ENCODE measurements at places on chromosomes 5 and 9.
A peak's percentile ranks its signal among the peaks of the same experiment; 100 is the strongest.

DNA sequence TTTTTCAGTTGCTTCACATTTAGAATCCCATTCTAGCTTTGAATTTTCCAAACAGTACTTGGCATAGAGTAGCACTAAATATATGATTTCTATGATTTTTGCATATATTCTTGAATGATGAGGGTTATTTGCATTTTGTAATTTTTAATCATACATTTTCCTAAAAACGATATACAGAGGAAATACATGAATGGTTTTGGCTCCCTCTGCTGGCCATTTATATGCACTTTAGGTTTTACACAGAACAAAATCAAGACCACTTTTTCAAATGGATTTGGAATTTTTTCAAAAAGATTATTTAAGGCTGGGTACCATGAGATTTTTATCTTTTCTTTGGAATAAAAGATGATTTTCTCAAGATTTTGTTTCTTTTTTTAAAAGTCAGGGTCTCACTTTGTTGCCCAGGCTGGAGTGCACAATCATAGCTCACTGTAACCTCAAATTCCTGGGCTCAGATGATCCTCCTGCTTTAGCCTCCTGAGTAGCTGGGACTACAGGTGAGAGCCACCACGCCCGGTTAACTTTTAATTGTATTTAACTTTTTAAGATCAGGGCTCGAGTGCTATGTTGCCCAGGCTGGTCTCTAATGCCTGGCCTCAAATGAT is 16.7 kb upstream of the COMMD10 start:
- H3K4me1 ChIP-seq: no peaks in the 10 kb centered on the region
- H3K36me3 ChIP-seq: peaks cover 5% of the 10 kb centered on the region
- H3K27me3 ChIP-seq: peaks cover 26% of the 10 kb centered on the region
- DNase-seq: peak; percentile 49

DNA sequence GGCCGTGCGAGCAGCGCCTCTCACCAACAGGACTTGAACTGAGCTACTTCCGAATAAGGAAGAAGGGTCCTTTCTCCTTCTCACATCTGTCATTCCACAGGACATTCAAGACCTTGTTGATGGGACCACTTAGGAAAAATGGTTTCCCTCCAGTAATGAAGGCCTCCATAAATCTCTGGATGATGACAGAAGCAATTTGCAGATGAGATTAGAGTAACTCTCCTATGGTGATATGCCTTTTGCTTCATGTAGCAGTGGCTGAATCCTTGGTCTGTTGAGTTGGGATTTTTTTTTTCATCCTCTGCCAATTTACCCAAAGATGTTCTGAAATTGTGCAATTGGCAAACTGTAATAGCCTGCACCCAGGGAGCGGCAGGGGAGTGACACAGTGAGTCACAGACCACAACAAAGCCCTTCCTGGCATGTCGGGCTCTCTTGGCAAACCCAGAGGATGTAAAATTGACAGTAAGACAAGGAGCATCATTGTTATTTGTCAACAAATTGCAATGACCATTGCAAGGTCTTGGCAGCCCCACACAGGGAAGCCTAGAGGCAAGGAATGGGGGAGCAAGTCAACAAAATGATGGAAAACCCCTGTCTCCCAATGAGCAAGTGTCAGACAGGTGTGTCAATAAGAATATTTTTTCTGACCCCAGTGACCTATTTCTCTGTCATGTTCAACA is 275.9 kb downstream of the ACTL7B start:
- H3K36me3 ChIP-seq: no peaks in the 10 kb centered on the region
- H3K4me1 ChIP-seq: no peaks in the 10 kb centered on the region
- DNase-seq: no peak

- H3K27me3 ChIP-seq: no peaks in the 10 kb centered on the region
- H3K4me3 ChIP-seq: peak overlapping the region; percentile 98
- peak overlapping the region; percentile 99 for H3K27ac ChIP-seq
- peaks cover 42% of the 10 kb centered on the region for H3K4me1 ChIP-seq
- H3K36me3 ChIP-seq: peaks cover 57% of the 10 kb centered on the region
Measured at GRCh38 chr5:134371834-134372340, 518 bp downstream of the UBE2B start.

GRCh38 chr9:114662081-114662989 is 4.7 kb upstream of the TEX53 start:
- peak; percentile 63 for DNase-seq
- no peaks in the 10 kb centered on the region for H3K4me1 ChIP-seq
- H3K4me3 ChIP-seq: no peak overlapping the region
- no peak overlapping the region for H3K27ac ChIP-seq
- peaks cover 25% of the 10 kb centered on the region for H3K27me3 ChIP-seq

DNA sequence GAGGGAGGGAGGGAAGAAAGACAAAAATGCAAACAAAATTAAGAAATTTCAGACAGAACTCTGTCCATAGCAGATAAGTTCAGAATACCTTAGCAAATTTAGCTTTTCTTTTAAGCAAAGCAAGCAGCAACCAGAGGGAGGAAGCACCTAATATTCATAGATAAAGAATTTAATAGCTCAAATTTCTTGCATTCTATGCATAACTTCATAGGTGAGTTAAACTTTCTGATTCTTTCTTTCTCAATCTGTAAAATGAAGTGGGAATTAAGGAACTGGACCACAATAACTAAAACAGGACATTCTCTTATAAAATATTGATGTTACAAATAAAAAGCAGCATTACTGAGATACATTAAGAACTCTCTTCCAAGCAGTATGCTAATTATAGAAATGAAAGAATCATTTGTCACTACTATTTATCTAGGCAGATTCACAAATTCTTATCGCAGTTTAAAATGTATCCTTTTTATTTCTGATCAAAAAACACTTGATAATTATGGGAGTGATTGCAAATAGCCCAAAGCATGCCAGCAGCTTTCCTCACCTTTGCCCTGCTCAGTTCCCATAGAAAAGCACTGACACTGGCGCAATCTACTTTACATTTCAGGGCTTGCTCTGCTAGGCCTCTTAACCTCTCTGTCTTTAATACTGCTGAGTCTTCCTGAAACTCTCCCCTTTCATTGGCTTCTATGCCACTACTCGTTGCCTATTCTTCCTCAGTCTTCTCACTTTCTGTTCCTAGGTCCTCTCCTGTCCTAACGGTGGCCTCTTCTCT is 341.8 kb downstream of the PIK3R1 start:
- H3K4me3 ChIP-seq: no peak overlapping the region
- H3K36me3 ChIP-seq: no peaks in the 10 kb centered on the region
- H3K27ac ChIP-seq: no peak overlapping the region
- no peak for DNase-seq
- H3K27me3 ChIP-seq: no peaks in the 10 kb centered on the region

- H3K4me1 ChIP-seq: peaks cover 28% of the 10 kb centered on the region
- no peak for DNase-seq
- H3K27me3 ChIP-seq: no peaks in the 10 kb centered on the region
- no peak overlapping the region for H3K4me3 ChIP-seq
Measured at GRCh38 chr9:93090091-93090655, 5.8 kb upstream of the CARD19 start.

- H3K27me3 ChIP-seq: no peaks in the 10 kb centered on the region
- no peak overlapping the region for H3K27ac ChIP-seq
- H3K4me1 ChIP-seq: no peaks in the 10 kb centered on the region
- no peaks in the 10 kb centered on the region for H3K36me3 ChIP-seq
Measured at GRCh38 chr5:33033516-33033915, 322.4 kb downstream of the NPR3 start.

GRCh38 chr5:116632890-116633289 is 58.3 kb upstream of the SEMA6A start:
- DNase-seq: no peak
- H3K4me1 ChIP-seq: no peaks in the 10 kb centered on the region
- no peak overlapping the region for H3K27ac ChIP-seq
- H3K4me3 ChIP-seq: no peak overlapping the region
- peaks cover 6% of the 10 kb centered on the region for H3K27me3 ChIP-seq

- H3K4me1 ChIP-seq: peaks cover 3% of the 10 kb centered on the region
- peaks cover 42% of the 10 kb centered on the region for H3K27me3 ChIP-seq
- H3K4me3 ChIP-seq: no peak overlapping the region
- no peak overlapping the region for H3K27ac ChIP-seq
Measured at GRCh38 chr9:84045481-84046097, 65.0 kb downstream of the RMI1 start.

- H3K36me3 ChIP-seq: no peaks in the 10 kb centered on the region
- H3K27ac ChIP-seq: no peak overlapping the region
- H3K27me3 ChIP-seq: no peaks in the 10 kb centered on the region
- no peak overlapping the region for H3K4me3 ChIP-seq
- DNase-seq: no peak
- no peaks in the 10 kb centered on the region for H3K4me1 ChIP-seq
Measured at GRCh38 chr5:122981846-122982245, 54.7 kb downstream of the PPIC start.

GRCh38 chr9:117081641-117082317 is 333.1 kb downstream of the ASTN2 start:
- DNase-seq: no peak
- no peak overlapping the region for H3K4me3 ChIP-seq
- H3K4me1 ChIP-seq: no peaks in the 10 kb centered on the region

- no peak overlapping the region for H3K27ac ChIP-seq
- no peaks in the 10 kb centered on the region for H3K4me1 ChIP-seq
- peaks cover 22% of the 10 kb centered on the region for H3K27me3 ChIP-seq
- no peak overlapping the region for H3K4me3 ChIP-seq
Measured at GRCh38 chr9:124743686-124744348, 27.3 kb downstream of the NR6A1 start.

- DNase-seq: no peak
- peaks cover 25% of the 10 kb centered on the region for H3K4me1 ChIP-seq
- H3K36me3 ChIP-seq: no peaks in the 10 kb centered on the region
- no peak overlapping the region for H3K27ac ChIP-seq
Measured at GRCh38 chr9:77021291-77021894, 1.9 kb downstream of the FOXB2 start.

- no peak for DNase-seq
- peaks cover 72% of the 10 kb centered on the region for H3K27me3 ChIP-seq
Measured at GRCh38 chr5:51381761-51382474, 1.3 kb upstream of the ISL1 start.

- H3K4me1 ChIP-seq: no peaks in the 10 kb centered on the region
- no peaks in the 10 kb centered on the region for H3K27me3 ChIP-seq
- peak overlapping the region; percentile 19 for H3K27ac ChIP-seq
- H3K36me3 ChIP-seq: no peaks in the 10 kb centered on the region
- no peak overlapping the region for H3K4me3 ChIP-seq
Measured at GRCh38 chr9:114820776-114821501, 15.1 kb upstream of the TNFSF15 start.

- no peak overlapping the region for H3K27ac ChIP-seq
- no peak overlapping the region for H3K4me3 ChIP-seq
Measured at GRCh38 chr9:113931140-113931539, 55.0 kb downstream of the ZNF618 start.

GRCh38 chr9:121268851-121269641 is 1.1 kb downstream of the GSN start:
- H3K27me3 ChIP-seq: no peaks in the 10 kb centered on the region
- peak overlapping the region; percentile 83 for H3K4me3 ChIP-seq

GRCh38 chr5:140926443-140927227 is 536 bp downstream of the PCDHAC1 start:
- H3K36me3 ChIP-seq: no peaks in the 10 kb centered on the region
- DNase-seq: no peak
- H3K27ac ChIP-seq: no peak overlapping the region
- peaks cover 6% of the 10 kb centered on the region for H3K4me1 ChIP-seq
- peaks cover 35% of the 10 kb centered on the region for H3K27me3 ChIP-seq

DNA sequence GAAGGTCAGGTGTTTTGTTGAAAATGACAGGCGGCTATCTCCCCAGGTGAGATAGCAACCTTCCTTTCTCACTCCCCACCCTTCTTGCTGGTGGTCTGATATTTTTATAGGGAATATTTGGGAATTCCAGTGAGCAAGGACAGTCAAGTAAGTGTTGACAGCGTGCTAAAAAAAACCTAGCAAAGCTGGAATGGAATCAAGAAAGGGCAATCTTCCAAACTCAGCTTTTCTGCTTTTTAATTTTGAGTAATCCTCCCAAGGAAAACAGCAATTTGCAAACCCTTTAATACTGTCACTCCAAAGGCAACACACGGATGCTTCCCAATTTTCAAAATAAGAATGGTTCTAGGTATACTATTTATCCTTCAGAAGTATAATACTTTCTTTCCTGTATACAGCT is 143.7 kb upstream of the PCA3 start:
- no peaks in the 10 kb centered on the region for H3K4me1 ChIP-seq
- no peak overlapping the region for H3K27ac ChIP-seq

DNA sequence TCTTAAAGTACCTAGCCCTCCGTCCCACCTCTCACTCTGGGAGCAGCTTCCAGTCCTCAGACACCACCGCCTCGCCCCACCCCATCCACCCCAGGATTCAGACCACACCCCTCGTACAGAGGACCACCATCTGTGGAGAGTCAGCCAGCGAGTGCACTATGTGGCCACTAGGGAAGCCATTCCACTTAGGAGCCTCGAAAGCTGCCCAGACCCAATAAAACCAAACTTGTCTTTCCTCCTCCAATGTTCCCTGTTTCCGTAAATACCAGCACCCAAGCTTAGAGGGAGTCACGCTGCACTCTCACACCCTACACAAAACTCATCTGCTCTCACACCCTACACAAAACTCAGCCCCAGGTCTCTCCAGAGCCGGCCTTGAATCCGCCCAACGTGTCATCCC is 1.9 kb downstream of the GCNT4 start:
- peak overlapping the region; percentile 92 for H3K4me3 ChIP-seq
- no peaks in the 10 kb centered on the region for H3K27me3 ChIP-seq
- no peak overlapping the region for H3K27ac ChIP-seq

- H3K4me3 ChIP-seq: no peak overlapping the region
- no peak overlapping the region for H3K27ac ChIP-seq
- H3K36me3 ChIP-seq: no peaks in the 10 kb centered on the region
- DNase-seq: no peak
- H3K27me3 ChIP-seq: no peaks in the 10 kb centered on the region
- H3K4me1 ChIP-seq: no peaks in the 10 kb centered on the region
Measured at GRCh38 chr9:80892703-80893102, 796.6 kb downstream of the TLE1 start.
